ENCODE measurements at places on chromosomes 4 and X.

DNA sequence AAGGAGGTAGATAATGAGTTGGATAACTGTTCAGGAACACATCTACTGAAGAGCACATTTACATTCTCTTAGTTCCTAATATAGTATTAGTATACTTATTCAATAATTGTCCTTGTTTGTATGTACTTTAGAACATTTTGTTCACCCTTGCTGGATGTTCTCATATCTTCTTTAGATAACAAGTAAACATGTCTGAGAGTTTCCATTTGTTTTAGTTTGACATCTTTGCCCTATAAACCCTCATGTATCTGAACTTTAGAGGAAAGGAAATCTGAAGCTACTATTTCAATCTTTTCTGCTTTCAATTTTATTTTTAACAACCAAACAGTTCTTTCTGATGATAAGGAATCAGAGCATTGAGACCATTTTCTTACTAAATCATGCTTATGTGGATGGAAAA lies 518.6 kb downstream of the RPA4 start:
- DNase-seq: no peak

DNA sequence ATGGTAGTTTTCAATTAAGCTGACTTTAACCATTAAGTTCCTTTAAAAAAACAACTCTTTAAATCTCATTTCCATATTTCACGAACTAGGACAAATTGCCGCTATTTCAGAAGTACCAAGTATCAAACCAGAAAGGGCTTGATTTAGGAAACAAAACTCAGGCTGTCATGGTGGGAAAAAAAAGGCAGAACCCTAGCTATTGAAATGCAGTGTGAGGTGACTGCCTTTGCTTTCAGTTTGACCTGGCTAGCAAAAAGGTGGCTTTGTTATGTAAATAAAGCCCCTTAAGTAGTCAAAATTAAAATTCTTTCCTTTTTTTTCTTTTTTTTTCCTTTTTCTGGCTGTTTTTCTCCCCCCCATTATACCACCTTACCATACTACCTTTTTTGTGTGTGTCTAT lies 40.6 kb upstream of the CYP2U1 start:
- no peak for DNase-seq

DNA sequence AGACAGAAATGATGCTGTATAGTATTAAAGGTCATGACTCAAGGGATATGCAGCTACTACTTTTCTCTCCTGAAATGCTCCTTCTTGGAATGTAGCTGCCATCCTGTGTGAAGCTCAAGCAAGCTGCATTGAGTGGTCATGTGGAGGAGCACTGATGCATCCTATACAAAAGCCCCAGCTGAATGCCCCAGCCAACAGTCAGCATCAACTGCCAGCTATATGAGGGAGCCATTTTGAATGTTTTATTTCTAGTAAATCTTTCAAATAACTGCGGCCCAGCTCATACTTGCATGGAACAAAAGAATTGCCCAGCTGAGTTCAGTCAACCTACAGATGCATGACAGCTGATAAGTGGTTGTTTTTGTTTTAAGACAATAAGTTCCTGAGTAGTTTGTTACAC lies 165.0 kb upstream of the GEMIN8 start:
- DNase-seq: no peak

- no peak for DNase-seq
These were observed 47.8 kb downstream of the SLIT2 start for GRCh38 chr4:20299515-20299914.

- no peak for DNase-seq
These were observed 27.7 kb downstream of the FNIP2 start for GRCh38 chr4:158796370-158797140.

DNA sequence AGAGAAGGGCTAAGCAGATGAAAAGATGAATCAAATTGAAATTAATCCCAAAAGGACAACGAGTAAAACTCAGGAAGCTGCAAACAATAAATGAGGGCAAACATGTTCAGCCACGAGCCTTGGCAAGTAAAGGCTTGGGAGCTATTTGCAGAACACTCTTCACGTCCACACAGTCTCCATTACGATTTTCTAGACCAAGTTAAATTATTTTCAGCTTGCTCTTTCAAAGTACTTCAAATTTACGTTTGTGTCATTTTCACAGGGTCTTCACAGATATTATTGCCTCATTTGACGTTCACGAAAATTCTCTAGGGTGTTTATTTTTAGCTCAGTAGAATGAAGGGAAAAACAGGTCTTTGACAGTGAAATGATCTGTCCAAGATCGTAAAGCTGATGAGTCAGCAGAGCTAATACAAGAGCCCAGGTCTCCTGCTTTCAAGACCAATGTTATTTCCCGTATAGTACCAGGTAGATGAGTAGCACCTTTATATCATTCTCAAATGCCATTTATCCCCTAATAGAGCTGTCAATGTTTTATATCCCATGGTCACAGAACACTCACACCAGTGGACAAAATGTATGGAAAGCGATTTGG lies 20.9 kb downstream of the KLB start:
- DNase-seq: peak; percentile 45

GRCh38 chr4:171583790-171584189 lies 229.4 kb upstream of the GALNTL6 start:
- no peak for DNase-seq

DNA sequence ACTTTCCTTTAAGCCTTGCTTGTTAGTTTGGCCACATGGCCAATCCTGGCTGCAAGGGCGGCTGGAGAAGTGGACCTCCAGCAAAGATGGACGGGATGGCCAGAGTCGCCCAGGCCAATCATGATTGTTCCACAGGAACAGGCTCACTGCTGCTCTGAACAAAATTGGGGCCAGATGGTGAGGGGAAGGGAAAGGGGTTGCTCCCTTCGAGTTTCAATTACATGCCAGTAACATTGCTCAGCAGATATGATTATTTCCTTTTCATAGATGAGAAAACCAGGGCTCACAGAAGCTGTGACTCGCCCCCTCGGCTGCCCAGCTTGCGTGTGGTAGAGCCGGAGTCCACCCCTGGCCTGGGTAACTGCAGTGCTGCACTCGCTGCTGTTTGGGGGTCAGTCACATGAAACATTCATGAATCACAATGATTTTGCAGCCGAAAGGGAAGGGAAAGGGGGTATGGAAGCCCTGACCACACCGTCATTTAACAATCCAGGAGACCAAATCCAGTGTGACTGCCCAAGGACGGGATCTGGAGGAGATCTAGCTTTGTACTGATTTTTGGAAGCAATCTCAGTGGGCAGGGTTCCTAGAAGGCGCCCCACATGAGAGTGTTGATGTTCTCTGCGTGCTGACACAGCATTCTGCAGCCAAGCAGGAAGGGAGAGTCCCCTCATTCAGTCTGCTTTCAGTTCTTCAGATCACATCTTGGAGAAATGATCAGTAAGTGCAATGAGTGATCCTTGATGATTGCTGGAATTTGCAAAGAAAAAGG lies 77.3 kb upstream of the MSX1 start:
- no peak for DNase-seq

DNA sequence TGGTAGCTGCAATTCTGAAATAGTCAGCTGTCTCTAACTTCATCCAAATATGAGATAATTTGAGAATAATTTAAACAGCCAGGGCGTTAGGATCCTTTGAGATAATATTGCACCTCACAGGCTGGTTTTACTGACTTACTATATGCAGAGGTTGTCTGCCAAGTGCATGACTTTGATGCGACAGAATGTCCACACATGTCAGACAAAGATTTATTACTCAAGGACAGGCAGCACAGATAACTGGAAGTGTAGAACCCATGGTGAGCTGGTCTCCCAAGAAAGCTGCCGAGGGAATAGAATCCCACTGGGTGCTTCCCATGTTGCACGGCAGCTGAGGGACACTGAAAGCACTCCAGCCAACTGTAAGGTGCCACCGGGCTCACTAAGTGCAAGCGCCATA lies 166.2 kb upstream of the GALNTL6 start:
- no peak for DNase-seq

DNA sequence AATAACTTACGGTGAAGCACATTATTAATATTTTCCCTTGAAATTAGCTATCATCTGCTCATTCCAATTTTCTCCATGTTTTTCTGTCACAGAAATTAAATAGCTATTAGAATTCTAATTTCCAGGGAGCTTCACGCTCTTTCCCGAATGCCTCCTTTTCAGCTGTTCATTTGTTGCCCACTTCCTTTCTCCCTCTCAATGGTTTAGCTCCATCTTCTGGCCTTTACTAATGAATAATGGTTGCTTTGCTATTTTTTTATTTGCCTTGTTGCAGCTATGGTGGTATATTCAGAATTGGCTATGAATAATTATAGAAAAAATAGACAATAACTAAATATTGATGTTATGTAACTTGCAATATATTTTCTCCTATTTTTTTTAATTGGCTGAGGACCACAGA lies 70.5 kb downstream of the GRIA2 start:
- DNase-seq: no peak

DNA sequence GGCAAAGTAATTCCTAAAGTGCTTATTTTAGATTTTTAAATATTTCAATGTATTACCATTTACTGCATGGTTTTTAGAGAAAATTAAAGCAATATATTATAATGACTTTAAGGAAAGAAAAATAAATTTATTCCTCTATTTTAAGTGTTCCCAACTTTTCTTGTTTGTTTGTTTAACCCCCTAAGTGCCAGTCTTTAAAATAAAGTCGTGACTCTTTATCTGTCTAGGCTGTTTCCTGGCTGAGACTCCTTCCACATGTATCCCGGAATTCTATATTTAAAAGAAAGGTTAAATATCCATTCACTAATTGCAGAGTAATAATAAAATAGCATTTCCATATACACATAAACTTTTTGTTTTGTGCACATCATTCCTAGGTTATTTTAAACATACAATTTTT lies 71.2 kb downstream of the GAB1 start:
- no peak for DNase-seq

- DNase-seq: peak; percentile 37
These were observed 42.9 kb upstream of the INTS6L start for GRCh38 chrX:135477576-135477975.

DNA sequence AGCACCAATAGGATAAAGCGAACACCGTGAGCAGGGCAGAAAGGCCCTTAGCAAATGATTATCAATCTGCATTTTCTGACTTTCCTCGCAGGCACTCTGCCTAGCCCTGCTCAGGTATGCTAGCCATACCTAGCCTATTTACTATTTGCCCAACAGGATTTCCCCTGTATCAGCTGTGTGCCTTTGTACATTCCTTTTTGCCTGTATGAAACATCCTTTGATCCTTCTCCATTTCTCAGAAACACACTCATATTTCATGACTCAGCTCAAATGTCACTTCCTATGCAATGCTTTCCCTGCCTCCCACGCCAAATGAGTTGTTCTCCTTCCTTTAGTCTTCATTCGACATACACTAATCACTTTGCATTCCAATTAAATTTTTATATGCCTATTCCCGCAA lies 37.2 kb downstream of the PCDH7 start:
- DNase-seq: peak; percentile 87

- no peak for DNase-seq
These were observed 22.3 kb upstream of the HERC3 start for GRCh38 chr4:88570001-88570400.

DNA sequence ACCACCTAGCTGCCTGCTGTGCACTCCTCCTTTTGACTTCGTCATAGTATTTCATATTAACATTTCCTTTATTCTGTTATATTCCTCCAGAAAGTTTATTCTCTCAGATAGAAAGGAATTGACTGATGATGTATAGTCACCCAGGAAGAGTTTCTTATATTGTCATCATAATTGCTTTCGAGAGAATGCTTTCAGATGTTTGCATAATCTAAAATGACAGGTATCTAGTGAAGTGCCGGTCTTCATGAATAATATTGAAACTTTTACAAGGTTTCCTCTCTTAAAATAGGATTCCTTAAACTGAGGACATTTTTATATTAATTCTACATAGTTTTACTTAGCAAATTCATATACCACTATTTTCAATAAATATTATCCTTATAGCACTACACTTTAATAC lies 10.1 kb downstream of the SEC24D start:
- no peak for DNase-seq

DNA sequence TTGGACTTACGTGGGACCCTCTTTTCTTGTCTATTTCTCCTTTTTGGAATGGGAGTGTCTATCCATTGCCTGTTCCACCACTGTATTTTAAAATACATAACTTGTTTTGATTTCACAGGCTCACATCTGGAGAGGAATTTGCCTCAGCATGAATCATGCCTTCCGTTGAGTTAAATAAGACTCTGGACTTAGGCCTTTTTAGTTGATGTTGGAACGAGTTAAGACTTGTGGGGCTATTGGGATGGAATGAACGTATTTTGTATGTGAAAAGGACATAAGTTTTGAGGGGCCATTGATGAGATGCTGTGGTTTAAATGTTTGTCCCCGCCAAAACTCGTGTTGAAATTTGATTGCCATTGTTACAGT lies 66.2 kb downstream of the BEX3 start:
- peak; percentile 32 for DNase-seq

GRCh38 chrX:134733591-134733990 lies 75.3 kb upstream of the PLAC1 start:
- DNase-seq: no peak

GRCh38 chrX:65203545-65203944 lies 227.3 kb upstream of the ZC4H2 start:
- no peak for DNase-seq

Measured in RWPE1 (cell line).